ENCODE measurements at places on chromosomes 1 and 21.

GRCh38 chr1:235423214-235423652 is 56.0 kb downstream of the TBCE start:
- no peak for DNase-seq

GRCh38 chr1:29383746-29384371 is 147.5 kb downstream of the PTPRU start:
- peak; percentile 34 for DNase-seq

GRCh38 chr21:42002421-42002958 is 7.7 kb downstream of the ZBTB21 start:
- no peak for DNase-seq

- no peak for DNase-seq
These were observed 60.2 kb upstream of the MPC2 start for GRCh38 chr1:167997037-167997575.

All from right atrium auricular region (tissue), 2 donors.